Epithelial cell of prostate (primary cell): ENCODE measurements at places on chromosomes 6 and 20.
A peak's percentile ranks its signal among the peaks of the same experiment; 100 is the strongest.

- no peak for DNase-seq
Measured at GRCh38 chr20:49646126-49646525, 67.6 kb downstream of the B4GALT5 start.

GRCh38 chr6:137880746-137881521 is 13.9 kb downstream of the TNFAIP3 start:
- DNase-seq: no peak

GRCh38 chr20:47765691-47766594 is 19.3 kb downstream of the SULF2 start:
- no peak for DNase-seq

DNA sequence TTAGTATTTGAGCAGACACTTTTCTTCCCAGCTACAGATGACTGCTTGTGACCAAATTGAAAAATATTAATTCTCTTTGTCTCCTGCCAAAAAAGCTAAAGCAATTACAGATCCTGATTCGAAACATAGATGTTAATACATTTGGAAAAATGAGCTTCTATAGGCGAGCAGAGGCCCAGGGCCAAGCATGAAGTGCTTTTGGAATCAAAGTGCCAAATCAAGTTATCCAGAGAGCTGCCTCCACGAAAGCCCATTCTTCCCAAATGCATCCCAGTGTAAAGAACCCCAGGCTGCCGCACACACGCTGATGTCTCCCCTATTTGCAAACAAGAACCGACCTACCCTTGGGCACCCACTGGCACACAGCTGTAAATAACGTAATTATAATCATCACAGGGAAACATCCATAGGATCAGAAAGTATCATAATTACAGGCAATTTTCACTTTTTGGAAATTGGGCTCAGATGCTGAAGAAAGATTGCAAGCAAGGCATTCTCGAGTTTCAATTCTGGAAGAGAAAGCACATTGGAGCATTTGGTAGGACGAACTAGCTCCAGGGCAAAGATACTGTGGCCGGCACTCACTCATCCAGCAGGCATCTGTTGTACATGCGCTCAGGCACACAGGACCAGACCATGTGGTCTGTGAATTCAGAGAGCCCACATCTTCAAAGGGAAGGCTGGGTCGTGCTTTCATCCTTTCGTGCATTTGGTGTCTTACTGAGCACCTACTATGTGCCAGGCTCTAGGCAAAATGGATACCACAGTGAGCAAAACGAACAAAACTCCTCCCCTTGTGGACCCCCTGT is 45.9 kb downstream of the BMP7 start:
- no peak for DNase-seq

- DNase-seq: no peak
Measured at GRCh38 chr6:14240411-14241166, 123.0 kb downstream of the CD83 start.

- DNase-seq: no peak
Measured at GRCh38 chr20:38152175-38152620, 12.9 kb downstream of the TGM2 start.

DNA sequence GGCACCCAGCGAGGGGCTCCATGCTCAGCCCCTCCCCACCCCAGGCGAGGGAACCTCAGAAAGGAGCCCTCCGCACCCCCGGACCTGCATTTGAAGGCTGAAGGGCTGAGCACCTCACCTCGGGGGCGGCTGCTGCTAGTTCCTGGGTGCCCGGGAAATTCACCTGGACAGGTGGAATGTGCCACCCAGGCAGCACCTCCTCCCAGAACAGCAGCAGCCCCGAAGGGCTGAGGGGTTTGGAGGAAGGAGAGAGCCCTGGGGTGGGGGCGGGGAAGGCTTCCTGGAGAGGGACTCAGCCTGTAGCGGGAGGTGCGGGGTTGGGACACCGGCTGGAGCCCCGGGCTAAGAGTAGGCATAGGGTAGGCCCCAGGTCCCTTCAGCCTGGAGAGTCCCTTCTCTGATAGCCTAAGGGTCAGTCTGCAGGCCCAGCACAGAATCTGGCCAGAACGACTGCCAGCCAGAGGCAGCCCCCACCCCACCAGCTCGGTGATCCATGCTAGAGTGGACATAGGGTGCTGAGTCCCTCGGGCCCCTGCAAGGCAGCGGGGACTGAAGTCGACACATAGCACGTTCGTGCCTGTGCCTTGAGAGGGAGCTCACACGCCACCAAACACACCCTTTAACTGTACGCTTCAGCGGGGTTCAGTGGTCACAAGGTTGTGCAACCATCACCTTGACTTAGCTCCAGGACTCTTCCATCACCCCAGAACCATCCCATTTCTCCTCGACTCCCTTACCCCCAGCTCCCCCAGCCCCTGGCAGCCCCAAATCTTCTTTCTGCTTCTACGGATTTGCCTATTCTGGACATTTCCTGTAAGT is 180.9 kb downstream of the TAF4 start:
- no peak for DNase-seq

GRCh38 chr6:26202201-26202611 is 115.0 kb downstream of the HFE start:
- DNase-seq: no peak

DNA sequence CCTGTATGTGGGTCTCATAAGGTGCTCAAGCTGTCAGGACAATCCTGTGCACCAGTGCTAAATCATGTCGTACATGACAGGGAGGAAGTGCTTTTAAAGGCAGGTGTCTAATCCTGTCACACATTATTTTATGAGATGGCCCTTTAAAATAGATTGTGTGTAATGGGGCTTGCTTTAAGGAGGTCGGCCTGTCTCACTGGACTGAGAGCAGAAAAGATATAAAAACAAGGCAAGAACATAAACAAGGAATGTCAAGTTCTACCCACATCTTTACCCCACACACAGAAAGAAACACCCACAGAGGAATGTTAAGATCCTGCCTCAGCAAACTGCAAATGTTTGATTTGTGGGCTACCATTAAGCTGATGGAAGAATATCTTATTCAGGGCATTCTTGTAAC is 279.0 kb downstream of the FOXA2 start:
- no peak for DNase-seq

DNA sequence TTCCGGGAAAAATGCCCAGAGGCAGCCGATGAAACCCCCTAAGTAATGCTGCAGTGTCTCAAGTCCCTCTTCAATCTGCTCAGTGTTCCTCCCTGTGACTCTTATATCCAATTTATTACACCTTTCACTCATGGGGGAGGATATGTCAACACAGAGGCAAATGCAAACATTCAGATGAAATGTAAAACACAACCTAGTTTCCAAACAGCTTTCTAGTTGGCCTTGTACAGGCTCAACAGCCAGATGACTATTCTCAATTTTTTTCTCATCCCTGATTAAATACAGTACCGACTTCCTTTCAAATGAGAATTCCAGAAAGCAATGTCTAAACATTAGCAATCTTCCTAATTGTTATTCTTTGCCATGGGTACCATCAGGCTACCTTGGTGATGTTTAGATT is 65.0 kb downstream of the BLOC1S5 start:
- no peak for DNase-seq

DNA sequence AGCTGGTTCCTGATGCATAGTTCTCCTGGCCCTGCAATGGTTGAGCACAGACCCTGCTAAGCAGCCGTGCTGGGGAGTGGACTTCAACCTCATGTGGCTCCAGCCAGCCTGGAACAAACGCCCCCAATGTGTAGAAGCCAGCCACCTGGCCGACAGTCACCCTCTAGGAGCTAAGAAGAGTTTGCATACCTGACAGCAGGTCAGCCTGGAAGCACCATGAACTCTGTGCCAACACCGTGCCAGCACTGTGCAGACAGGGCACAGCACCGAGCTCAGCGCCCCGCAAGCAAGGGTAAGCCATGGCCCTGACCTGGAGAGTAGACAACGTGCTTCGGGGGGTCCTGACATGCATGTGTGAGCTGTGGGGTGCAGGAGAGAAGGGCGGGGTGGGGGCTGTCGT is 356.3 kb downstream of the ZFAND3 start:
- DNase-seq: no peak

GRCh38 chr20:59829054-59829785 is 104.2 kb downstream of the SYCP2 start:
- DNase-seq: no peak

DNA sequence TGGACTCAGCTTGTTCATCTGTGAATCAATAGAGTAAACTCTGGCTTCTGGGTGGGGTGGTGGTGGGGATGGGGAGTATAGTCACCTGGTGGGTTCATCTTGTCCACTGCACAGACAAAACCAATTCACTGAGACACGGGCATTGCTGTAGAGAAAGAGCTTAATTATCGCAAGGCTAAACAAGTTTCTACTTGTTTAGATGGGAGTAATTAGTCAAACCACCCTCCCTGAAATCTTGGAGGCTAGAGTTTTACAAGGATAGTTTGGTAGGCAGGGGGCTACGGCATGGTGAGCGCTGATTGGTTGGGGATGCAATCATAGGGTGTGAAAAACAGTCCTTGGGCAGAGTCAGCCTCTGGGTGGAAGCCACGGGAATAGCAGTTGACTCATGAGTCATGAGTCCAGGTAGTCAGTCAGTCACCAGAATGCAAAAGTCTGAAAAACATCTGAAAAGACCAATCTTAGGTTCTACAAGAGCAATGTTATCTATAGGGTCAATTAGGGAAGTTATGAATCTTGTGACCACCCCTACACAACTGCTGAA is 77.8 kb downstream of the STMND1 start:
- peak; percentile 20 for DNase-seq
